ENCODE measurements at places on chromosomes 12 and 14.

DNA sequence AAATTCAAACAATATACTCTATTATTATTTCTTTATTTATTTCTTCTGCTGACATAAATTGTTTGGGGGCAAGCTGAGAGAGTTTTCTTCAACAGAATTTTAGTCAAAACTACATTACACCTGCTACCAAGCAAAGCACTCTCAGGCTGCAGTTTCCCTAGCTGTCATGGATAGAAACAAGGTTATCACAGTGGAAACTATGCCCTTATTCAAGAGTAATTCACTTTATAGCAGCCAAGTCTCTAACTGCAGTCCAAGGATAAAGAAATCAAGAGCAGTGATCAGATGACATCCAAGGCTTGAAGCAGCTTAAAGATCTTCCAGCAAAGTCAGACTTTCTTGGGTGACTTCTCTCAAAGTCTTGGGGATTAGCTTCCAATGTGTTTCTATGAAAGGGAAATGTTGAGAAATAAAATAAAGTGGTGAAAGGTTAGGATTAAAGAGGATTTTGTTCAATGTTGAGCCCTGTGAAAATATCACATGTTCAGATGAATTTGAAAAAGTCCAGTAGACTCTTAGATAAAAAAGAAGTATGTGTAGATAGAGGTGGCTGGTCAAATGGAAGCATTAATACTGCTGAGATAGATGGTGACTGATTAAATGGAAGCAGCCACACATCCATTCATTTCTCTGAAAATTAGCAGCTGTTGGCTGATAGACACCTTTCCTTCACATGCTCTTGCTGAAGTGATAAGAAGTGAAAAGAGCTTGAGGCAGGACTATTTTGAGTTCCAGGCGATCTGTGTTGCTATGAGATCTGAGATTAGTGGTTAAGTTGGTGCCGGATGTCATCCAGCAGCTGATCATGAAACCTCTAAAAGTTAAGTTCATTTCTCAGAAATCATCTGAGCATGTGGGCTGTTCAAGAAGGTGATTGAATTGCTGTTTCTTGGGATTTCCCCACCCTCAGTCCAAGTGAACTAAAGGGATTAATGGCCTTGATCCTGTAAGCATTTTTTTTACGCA lies 257.8 kb upstream of the BTG1 start:
- DNase-seq, result no peak

- no peak for DNase-seq
Observed at GRCh38 chr12:110289044-110289710, 8.1 kb downstream of the ATP2A2 start.

DNA sequence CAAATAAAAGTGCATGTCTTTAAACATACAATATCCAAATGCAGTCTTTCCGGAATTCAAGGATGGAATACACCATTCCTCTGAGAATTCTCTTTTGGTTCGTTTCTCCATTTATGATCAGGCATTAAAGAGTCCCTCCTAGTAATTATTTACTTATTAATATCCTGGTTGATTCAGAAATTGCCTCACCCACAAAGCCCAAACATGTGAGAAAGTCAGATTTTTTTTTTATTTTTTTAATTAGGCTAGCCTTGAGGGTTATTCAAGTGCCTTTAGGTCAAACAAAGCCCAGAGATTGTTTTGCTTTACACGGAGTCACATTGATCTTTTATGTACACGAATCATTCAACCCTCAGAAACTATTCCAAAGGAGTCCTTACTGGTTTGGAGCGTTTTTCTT lies 6.4 kb upstream of the TSPAN8 start:
- no peak for DNase-seq

DNA sequence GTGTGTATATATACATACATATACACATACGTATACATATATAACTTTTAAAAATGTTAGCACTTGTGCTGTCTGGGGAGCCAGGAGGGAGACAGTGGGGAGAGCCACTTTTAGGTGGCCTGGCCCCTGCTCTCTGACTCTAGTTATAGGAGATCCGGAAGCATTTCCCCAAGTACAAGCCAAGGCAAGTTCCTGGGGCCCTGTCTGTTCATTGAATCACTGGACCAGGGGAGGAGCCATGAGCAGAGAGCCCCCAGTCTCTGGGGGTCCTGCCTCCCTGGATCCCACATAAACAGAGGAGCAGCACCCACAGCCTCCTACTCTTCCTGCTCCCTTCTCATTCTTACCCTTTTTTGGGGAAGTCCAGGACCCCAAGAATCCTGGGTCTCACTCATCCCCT lies 45.4 kb upstream of the TMED10 start:
- no peak for DNase-seq

GRCh38 chr12:62308201-62308600 lies 48.0 kb downstream of the USP15 start:
- no peak for DNase-seq

GRCh38 chr14:94640721-94641631 lies 28.8 kb downstream of the SERPINA3 start:
- DNase-seq, result no peak

DNA sequence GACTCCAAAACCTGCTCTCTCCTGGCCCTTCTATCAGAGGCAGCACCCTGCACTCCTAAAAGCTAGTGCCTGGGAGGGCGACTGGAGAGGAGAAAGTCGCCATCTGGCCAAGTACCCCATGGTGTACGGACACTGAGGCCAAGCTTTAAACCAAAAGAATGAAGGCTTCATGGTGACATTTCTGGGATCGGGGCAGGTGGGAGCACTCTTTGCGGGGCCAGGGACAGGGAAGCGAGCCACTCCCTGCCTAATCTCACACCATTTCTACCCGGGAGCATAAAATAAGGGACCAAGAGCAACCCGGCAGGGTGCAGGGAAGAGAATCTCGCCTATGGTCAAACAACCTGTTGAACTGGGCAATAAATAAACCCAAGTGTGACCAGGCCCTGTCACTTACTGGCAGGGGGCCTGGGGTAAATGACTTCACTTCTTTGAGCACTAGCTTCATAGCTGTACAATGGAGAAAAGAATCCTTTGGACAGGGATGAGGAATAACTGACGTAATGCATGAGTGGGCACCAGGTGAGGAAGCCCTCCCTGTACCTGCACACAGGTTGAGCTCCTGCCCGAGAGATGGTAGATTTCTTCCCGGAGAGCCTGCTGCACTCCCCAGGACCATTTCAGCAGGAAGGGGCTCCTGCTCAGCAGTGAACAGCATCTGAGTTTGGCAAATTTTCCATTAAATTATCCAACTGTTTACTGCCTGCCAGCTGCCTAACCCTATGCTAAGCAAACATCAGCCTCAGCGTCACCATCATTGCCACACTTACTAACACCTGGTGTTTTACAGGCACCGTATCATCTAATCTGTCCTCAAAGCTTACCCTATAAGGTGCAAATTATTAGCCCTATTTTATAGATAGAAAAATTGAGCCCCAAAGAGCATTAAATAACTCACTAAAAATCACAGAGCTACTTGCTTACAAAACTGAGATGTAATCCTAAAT lies 2.0 kb downstream of the SERPINA1 start:
- DNase-seq, result no peak

All from amniotic stem cell (primary cell).